Effector memory CD4-positive, alpha-beta T cell (primary cell): ENCODE measurements at places on chromosomes 7 and 10.
A peak's percentile ranks its signal among the peaks of the same experiment; 100 is the strongest.

DNA sequence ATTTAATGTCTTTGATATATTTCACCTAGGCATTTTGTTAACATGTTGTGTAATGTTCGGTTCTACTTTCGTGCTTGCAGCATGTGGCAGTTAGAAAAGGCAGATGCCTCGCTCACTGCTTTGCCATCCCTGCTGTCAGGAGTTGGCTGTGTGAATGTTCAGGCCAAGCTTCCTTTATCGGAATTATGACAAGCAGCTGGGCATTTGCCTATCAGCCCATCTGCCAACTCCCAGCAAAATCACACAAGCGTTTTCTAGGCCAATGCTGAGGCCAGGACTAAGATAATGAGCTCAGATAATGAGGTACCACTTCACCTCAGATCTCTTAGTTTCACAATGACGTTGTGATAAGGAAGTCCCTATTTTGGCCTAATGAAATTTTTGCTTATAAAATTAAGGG lies 212.7 kb upstream of the FAM3C start:
- no peak for DNase-seq

- DNase-seq: no peak
These were observed 23.5 kb downstream of the HTR7 start for GRCh38 chr10:90834326-90834725.

DNA sequence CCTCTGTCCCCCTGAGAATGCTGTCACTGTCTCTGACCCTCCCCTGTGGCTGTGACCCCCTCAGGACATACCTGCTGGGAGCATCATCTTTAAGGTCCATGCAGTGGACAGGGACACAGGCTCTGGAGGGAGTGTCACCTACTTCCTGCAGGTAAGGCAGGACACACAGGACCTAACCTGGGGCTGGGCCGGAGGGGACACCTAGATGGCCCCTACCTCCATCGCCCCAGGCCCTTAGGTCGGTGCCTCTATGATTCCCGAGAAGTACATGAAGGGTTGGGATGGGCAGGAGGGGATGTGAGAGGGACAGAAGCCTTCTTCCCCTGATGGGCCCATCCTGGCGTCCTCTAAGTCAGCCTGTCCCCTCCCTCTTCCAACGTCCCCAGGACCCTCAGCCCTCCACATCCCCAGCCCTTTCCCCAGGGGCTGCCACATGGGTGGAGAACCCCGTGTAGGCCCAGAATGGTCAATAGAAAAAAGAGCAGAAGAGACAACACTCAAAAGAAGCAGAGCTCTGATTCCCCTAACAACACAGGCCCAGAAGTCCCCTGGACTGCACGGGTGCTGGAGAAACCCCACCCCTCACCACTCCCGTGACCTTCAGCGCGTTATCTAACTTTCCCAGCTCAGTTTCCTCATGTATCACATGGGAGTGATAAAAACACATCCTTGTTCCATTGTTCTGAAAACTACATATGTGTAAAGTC lies 6.4 kb downstream of the CDHR1 start:
- DNase-seq: no peak

GRCh38 chr7:22680482-22680911 lies 46.5 kb upstream of the IL6 start:
- DNase-seq: no peak

DNA sequence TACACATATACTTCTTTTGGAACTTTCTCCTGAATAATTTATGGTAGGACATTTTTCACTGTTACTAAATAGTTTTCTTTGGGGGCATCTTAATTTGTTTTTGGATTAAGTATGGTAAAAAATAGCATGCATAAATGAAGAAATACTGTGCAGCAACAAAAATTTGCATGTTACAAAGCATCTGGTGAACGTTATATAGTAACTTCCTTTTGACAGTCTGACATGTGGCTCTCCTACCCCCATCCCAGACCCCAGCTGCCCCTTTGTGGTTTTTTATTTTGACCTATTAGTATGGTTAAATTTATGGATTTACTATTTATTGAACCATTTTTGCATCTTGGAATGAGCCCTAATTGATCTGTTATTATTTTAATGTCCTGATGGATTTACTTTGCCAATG lies 9.9 kb downstream of the TASOR2 start:
- no peak for DNase-seq

- DNase-seq: no peak
These were observed 132.6 kb downstream of the INSYN2A start for GRCh38 chr10:127063762-127064161.

GRCh38 chr10:35972275-35972674 lies 330.2 kb upstream of the FZD8 start:
- no peak for DNase-seq

GRCh38 chr10:66586897-66587679 lies 338.7 kb upstream of the LRRTM3 start:
- DNase-seq: no peak

- no peak for DNase-seq
These were observed 2.7 kb upstream of the AOAH start for GRCh38 chr7:36726806-36727503.

GRCh38 chr7:122885583-122886356 lies 490 bp downstream of the CADPS2 start:
- no peak for DNase-seq

GRCh38 chr7:131595699-131596098 lies 39.3 kb upstream of the PODXL start:
- no peak for DNase-seq

DNA sequence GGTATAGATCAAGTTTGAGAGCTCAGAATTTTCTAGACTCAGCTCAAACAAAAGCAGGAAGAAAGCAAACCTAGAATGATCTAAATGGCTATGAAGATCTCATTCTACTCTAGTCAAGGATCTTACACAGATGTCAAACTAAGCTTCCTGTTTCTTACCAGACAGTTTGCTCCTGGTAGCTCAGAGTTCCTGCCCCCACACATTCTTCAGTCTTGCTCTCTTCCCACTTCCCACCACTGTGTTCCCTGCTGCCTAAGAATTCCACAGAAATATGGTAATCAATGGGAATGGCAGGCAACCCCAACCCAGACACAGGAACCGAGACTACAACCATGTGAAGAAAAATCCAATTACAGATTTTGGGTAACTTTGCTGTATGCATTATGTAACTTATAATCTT lies 133.4 kb upstream of the PTN start:
- no peak for DNase-seq

DNA sequence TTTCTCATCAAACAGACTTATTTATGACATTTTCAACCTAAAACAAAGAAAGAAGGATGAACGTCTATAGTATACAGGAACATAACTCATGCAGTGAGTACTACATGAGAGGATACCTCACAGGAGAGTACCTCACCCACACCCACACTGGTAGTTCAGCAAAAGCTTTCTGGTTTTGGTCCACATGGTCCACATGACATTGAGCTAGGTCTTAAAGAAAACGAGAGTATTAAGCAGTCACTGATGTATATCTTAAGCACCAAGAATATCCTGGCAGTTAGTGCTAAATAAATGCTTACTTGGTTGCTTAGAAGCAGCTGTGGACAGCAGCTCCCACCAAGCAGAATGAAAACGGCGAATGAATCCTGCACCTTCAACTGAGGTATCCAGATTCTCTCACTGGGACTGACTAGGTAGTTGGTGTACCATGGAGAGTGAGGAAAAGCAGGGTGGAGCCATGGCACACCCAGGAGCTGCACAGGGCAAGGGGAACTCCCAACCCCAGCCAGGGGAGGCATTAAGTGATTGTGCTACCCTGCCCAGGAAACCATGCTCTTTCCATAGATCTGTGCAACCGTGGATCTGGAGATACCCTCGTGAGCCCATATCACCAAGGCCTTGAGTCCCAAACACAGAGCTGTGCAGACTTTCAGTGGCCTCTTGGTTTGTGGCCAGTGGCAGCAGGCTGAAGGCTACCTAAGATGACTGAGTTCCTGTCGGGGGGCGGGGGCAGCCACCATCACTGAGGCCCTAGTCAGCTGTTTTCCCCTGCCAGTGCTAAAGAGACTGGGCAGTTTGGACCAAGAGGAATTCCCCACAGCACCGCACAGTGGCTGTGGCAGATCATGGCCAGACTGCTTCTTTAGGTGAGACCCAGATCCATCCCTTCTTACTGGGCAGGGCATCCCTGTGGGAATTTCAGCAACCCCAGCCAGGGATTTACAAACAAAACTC lies 143.4 kb downstream of the SGMS1 start:
- DNase-seq: no peak

DNA sequence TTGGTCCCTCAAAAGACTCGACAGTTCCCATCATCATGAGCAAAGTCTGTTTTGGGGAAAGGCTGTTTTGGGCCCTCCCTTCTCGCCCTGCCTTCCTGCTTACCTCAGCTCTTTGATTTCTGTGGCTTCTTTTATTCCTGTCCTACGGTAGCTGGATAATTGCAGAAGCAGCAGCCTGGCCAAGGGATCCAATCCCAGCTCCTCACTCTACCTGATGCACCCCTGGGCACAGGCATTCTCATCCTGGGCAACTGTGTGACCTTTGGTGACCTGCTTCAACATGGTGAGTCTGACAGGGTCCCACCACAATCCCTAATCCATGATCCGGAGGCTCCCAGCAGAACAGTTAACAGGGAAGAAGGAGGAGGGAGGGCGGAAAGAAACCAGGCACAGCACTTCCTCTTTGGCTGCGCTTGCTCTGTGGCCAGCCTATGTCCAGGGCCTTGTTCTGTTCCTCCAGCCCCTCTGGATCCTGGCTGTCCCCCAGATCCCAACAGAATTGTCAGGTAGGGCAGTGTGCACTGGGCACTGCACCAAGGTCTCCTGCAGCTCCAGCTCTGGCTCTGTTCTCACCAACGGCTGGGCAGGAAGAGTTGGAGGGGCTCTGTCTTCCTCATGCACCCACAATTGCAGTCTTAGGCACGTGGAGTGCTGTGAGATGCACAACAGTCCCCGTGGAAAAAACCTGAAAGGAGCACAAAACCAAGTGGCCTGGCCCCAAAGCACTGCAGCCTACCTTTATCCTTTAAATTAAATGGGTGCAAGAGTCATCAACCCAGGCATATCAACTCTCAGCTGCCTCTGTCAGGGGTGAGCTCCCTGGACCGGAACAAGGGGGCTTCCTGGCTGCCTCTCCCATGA lies 144.4 kb downstream of the PTPN20 start:
- no peak for DNase-seq

DNA sequence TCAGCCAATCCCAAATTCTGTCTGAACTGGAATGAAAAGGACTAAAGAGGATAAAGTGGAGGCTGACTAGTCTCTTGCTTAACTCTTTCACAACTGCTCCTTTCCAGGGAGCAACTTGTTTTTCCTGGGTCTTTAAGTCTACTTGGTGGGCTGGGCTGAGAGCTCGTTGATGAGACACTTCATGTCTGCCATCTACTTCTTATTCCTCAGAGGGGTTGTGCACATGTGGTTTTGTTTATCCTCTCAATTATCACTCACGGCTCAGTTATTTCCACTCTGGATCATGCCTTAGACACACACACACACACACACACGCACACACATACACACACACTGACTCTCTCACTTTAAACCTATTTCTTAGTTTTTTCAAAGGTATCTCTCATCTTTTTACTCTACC lies 298.6 kb upstream of the MTPN start:
- DNase-seq: no peak

DNA sequence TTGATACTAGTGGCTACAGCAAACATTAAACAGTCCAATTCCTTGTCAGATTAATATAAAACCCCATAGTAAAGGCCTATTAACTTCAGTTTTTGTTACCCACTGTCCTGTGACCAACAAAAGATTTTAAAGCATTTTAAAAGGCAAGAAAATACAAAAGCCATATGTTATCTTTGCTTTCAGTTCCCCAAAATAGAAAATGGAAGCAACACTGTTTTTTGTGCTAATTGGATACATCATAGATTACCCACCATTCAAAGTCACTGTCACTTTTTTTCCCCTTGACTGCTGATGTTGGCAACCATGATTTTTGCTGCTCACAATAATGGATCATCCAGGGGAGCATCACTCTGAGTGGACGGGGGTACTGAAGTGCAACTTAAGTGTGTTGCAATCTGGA lies 52.4 kb upstream of the TMEM140 start:
- no peak for DNase-seq

DNA sequence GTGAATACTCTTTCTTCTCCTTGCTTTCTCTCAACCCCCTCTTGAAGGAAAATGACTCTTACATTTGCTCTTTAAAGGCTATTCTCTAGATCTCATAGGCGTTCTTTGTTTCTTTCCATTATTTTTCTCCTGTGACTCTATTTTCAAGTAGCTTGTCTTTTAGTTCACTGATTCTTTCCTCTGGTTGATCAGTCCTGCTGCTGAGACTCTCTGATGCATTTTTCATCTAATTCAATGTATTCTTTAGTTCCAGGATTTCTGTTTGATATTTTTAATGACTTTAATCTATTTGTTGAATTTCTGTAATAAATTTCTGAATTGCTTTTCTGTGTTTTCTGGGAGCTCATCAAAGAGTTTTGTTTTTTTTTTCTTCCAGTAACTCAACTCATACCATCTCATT lies 397.7 kb downstream of the CNTNAP2 start:
- no peak for DNase-seq

DNA sequence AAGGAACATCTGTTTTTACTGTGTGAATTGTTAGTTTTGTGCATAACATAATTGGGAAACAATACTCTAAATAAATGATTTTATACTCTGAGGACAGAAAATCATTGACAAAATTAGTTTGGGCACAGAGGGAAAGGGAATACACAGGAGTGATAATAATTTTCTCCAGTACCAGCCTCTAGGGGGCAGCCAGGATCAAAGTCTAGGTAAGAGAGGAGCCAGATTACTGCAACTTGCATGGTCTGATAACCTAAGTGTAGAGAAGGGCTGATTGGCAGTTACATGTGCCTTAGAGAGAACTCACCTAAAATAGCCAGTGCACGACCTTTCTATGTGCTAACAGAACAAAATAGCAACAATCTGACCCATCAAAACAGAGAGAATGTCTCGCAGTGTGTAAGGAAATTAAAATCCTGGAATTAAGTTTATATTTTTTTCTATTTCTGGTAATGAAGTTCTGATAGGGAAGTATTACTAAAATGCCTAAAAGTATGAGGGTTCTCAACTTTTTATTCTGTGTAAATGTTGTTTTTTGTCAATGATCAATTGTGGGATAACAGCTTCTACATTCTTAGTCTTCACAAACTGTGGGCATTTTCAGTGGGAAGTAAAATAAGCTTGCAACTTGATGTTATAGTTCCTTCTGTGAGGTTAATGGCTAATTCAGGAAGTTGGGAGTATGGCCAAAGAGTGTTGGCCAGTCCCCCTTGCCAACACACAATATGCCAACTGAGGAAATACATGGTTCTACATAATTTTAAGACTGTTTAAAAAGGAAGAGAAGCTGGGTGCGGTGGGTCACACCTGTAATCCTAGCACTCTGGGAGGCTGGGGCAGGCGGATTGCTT lies 66.4 kb downstream of the EXOC6 start:
- DNase-seq: peak; percentile 9

DNA sequence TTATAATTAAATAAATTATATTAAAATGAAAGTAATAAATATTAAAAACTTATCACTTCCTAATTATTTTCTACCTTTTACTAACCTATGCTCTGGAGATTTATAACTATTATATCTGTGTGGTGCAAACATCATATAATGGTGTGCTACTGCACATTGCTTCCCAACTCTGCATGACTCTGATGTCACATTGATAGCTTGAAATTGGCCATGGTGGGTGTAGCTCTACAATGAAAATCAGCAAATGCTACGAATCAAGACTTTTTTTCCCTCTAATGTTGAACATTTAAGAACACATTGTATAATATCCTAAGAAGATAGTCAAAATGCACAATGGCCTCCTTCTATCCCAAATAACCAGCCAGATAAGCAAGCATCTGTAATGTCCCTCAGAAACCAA lies 99.1 kb downstream of the ARMH3 start:
- DNase-seq: no peak
